ENCODE measurements at places on chromosomes 2 and 18. TPM values are rescaled to one million over a fixed set of nuclear protein-coding genes. Genes with fewer than 3 reads are reported as not detected.

ZNF804A gene
- total RNA-seq, result 0.14 TPM

HOXD12 gene
- 1.3 TPM for total RNA-seq

EPG5 gene
- 27.6 TPM for total RNA-seq

MOGAT1 gene
- not detected for total RNA-seq

GPD2 gene
- 44.6 TPM for total RNA-seq
